Activated CD8-positive, alpha-beta memory T cell treated with anti-CD3 and anti-CD28 coated beads for 36 hours (primary cell): ENCODE measurements at places on chromosomes 12 and 14. TPM values are rescaled to one million over a fixed set of nuclear protein-coding genes. Genes with fewer than 3 reads are reported as not detected.

CCDC38 gene
- total RNA-seq, result 0.31 TPM

SMCO2 gene
- total RNA-seq, result not detected

KRT6C gene
- total RNA-seq, result not detected

CLEC1B gene
- not detected for total RNA-seq

SALL2 gene
- total RNA-seq, result 2.9 TPM
